NCI-H1930 (cell line): ENCODE measurements at places on chromosomes 13 and 19.

DNA sequence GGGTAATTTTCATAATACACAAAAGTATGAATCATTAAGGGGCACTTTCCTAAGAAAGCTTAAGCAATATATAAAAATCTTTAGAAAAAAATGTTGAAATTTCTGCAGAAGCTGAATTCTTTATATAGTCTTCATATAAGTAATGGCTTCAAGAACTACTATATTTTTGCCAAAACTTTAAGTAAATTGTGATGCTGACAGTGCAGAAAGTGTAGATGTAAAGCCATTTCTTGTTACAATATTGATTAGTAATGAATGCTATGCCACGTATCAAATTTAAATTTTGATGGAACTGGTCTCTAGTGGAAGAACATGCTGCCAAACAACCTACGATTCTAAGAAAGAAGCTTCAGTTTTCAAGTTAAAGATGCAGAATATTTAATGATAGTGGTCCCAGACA is 1210.0 kb downstream of the SLITRK1 start:
- no peak for DNase-seq

DNA sequence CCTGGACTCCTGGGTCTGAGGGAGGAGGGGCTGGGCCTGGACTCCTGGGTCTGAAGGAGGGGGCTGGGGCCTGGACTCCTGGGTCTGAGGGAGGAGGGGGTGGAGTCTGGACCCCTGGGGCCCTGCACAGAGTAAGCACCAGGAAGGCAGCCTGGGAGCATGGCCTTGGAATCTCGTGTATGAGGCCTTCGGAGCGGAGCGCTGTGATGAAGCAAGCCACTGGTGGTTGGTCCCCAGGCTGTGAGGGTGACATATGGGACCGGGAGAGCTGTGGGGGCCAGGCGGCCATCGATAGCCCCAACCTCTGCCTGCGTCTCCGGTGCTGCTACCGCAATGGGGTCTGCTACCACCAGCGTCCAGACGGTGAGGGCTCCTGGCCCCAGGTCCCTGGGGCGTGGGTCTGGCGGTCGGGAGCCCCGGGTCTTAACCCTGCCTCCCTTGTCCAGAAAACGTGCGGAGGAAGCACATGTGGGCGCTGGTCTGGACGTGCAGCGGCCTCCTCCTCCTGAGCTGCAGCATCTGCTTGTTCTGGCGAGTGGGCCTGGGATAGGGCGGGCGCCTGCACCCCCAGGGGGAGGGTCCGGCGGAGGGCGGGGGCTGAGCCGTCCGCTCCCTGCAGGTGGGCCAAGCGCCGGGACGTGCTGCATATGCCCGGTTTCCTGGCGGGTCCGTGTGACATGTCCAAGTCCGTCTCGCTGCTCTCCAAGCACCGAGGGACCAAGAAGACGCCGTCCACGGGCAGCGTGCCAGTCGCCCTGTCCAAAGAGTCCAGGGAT is 918 bp downstream of the TMEM190 start:
- no peak for DNase-seq

GRCh38 chr13:24207841-24208667 is 47.5 kb downstream of the SPATA13 start:
- DNase-seq, result no peak

GRCh38 chr19:1799695-1800342 is 12.3 kb downstream of the ATP8B3 start:
- no peak for DNase-seq

- no peak for DNase-seq
Measured at GRCh38 chr13:100581504-100581903, 7.1 kb downstream of the GGACT start.

GRCh38 chr19:40611096-40611495 is 9.9 kb downstream of the LTBP4 start:
- DNase-seq, result no peak

- no peak for DNase-seq
Measured at GRCh38 chr13:20193162-20193906, 596 bp upstream of the GJB2 start.

DNA sequence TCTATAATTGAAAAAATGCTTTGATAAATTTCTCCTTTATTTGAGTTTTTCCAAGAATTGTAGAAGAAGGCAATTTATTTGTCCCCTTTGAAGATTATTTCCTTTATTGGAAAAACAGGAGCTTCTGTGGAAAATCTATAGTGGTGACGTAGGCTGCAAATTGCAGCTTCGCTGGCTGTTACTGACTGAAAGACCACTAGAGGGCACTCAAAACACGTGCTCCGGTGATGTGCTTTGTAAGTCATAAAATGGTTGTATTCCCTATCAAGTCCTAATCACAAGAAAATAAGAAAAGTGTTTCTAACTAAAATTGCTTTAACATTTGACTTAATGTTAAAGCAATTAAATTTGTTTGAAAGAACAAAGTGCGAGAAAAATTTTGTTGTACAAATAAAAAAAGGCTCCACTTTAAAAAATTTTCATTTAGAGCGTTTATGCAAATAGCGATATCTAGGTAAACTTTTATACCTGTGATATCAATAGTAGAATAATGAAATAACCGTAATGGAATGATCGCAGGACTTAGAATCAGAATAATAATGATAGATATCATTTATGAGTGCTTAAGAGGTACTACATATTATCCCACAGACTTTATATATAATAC is 638.2 kb upstream of the SPRY2 start:
- DNase-seq, result peak; percentile 24

GRCh38 chr13:113123226-113124201 is 915 bp downstream of the F10 start:
- DNase-seq, result no peak
